Neuronal stem cell (in vitro differentiated cells): ENCODE measurements at places on chromosomes 7 and 10.

- DNase-seq = no peak
Measured at GRCh38 chr10:76311752-76312636, 880.6 kb downstream of the LRMDA start.

DNA sequence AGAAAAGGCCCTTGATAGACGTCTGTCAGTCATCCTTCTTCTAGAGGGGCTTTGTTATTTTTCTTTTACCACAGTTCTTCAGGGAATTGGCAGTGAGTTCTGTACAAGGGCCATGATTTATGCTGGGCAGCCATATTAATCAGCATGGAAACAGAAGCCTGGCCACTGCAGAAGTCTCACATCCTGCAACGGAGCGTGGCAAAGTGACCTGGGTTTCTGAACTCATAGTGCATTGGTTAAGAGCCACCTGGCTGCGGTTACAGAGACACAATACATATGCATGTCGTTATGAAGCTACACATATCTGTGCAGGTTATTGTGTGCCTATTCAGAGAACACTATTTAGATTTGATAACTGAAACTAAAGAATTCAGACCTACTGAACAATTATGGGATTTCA, 419.4 kb upstream of the CELF2 start:
- DNase-seq = no peak

DNA sequence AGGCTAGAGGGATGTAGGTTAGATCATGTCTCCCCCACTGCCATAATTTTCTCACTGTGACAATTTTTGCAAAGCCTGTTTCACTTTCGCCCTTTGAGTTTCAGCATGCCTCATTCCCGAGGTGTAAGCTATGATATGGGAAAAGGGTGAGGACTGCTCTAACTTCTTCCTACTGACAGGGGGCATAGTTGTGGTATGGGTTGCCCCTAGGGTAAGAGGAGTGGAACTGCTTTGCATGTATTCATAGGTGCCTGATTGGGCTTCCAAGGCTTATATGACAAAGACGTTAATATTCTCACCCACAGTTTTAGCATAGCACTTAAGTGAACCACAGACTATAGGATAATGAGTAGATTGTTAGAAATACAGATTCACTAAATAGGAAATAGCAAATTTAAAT, 148.7 kb downstream of the BBS9 start:
- no peak for DNase-seq

DNA sequence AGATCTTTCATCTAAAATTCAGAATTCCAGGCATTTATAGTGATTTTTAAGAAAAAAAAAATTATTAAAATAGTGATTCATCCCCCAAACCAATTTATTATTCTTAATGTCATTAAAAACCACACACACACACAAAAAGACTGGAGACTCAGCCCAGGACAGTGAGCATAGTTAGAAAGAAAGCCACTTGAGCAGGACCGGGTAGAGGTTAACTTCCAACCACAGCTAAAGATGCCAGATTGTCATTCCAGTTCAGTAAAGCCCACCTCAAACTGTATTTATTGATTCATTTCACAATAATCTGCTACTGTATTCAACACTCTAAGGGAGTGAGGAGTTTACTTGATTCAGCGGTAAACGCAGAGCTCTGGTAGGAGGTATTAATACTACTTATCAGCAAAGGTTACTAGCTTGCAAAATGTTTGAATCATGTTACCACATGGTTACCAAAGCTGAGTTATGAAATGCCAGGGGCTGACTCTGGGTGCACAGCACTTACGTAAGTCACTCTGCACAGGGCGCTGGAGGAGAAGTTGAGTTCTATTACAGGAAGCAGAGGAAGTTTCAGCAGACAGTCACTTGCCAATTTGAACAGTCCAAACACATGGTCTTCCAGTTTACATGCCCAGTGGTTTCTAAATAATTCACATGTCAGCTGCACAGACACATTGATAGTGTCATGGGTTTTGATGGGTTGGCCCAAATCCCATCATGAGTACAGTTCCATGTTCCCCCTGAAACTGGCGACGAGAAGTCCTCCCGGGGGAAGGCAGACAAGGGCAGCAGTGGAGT, 64.6 kb downstream of the KLF6 start:
- DNase-seq = no peak

- DNase-seq = no peak
Measured at GRCh38 chr7:137328373-137329120, 15.0 kb downstream of the PTN start.

DNA sequence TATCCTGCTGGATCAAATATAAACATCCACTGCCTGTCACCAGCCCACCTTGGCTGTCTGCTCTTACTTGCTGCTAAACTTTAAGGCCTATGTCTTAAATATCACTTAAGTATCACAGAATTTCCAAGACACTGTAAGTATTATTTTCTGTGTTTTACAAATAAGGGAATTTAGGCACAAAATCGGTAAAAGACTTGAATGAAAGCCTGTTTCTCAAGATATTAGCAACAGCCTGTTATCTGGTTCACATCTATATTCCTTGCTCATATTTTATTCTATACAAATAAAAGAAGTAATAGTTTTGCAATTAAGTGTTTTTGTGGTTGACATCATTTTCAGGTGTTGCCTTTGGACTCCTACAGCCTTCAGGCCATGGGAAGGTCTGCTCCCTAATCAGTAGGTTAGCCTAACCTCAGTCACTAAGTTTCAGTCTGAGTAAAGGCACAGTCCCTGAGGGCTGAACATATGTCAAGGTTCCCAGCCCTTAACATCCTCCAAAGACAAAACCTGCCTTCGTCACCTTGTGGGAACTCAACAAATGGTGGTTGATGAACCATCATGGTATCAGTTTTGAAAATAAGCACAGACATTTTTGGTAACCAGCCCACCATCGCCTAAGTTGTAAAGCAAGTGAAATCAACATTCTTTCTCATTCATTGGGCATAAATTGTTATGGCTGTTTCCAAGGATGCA, 127.1 kb downstream of the CREB5 start:
- no peak for DNase-seq

DNA sequence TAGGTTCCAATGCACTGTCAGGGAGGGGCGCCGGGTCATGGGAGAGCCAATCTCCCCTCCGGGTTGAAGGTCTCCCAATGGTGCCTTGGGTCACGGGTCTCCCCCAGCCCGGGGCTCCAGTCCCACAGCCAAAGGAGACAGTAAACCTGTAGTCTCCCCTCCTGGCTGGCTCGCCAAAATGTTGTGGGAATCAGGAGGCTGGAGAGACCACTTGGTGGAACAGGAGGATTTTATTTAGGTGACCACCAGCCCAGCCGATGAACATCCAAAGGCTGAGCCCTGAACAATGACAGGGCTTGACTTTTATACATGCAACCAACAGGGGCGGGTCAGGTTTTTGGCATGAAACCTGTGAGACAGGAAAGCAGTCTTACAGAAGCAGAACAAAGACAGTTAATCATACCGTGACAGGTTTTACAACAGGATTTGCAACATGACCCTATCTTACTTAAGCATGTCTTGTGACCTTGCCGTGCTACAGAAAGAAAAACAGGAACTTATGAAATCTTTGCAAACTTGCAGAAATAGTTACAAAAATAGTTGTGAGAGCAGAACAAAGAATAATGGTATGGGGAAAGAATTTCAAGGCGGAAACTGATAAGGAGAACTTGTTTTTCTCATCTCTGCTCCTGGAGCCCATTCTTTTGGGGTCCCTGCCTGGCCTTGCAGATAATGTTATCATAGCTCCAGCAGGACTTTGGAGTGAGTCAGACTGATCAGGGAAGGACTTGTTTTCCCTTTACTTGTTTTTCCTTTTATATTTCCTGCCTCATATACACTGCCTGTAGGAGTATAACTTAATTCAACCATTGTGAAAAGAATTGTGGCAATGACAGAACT, 7.1 kb downstream of the ERV3-1 start:
- DNase-seq = no peak

DNA sequence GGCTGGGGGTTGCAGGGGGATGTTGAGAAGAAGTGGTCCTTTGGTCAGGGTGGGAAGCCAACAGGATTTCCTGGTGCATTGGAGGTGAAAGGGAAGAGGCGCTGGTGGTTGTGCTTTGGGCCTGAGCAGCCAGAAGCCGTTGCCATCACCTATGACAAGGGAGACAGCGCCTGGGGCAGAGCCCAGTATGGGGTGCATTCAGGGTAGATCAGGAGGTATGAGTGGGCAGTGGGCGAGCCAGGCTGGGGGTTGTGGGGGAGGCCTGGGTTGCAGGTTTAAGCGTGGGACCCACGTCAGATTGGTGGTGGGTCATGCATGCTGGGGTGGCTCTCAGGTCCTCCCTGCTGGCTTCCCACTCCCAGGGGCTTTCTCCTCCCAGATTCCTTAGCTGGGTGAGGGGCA, 6.3 kb upstream of the PILRB start:
- no peak for DNase-seq

GRCh38 chr7:91600112-91600511, 280.4 kb downstream of the MTERF1 start:
- DNase-seq = no peak

DNA sequence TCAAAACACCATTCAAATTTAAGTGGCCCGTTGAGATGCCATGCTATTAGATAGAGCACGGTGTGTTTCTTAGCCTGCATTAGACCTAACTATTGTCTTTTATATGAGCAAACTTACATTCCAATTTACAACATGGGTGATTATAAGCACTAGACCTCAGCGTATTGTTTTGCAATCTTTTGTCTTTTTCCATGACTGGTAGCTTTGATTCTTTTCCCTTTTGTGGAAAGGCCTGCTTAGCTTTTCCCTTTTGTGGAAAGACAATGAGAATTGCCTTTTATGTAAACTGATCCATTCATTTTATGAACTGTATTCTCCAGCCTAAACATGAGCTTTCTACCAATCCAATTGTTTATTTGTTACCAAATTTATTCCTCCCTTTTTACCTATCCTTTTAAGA, 823.1 kb downstream of the CCSER2 start:
- no peak for DNase-seq

GRCh38 chr10:86334488-86335085, 32.0 kb downstream of the GRID1 start:
- DNase-seq = no peak

DNA sequence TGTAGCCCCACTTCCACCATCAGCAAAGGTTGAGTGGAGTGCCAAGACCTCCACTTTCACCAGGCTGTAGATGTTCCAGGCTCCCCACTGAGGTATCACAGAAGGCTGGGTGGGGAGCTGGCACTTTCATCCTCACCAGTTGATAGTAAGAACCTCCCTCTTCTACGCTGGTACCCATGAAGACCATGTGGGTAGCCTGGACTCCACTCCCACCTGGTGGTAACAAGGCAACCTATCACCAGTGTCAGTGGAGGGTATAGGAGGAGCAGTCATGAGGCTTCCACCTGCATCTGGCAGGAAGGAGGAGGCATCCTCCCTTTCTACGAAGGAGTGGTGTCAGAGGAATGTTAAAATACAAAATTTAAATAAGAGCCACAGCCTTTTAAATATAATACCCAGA, 4.4 kb downstream of the SMIM30 start:
- DNase-seq = peak; percentile 5

DNA sequence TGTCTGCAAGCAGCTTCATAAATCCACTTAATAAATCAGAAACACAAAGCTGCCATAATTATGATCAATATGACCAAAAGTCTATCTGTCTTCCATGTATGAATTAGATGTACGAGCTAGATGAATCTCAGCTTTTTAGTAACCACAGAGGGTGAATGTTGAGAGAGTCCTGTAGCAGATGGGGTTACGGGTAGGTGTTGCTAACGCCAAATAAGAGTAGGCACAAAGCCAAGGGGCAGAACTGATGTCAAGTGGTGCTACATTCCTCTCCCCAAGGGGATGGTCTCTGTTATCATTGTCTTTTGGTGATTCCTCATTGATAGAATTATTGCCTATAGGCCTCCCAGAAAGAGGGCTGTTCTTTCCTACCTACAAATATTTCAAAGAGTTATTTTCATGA, 257.8 kb downstream of the PCLO start:
- DNase-seq = no peak

DNA sequence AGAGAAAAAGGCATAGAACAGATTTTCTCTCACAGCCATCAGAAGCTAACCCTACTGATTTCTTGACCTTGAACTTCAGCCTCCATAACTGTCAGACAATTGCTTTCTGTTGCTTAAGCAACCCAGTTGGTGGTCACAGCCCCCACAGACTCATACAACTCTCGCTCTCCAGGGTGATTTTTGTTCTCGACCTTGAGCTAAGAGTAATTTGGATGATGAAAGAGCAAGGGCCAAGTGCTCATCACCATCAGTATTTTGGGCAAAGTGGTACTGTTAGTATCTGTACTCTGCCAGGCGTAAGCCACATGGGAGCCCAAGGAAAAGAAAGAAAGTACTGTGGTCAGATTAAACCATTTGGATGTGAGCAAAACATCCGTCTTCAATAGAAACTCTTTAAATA, 81.9 kb downstream of the AOAH start:
- no peak for DNase-seq

- no peak for DNase-seq
Measured at GRCh38 chr7:749140-749551, 22.1 kb upstream of the PRKAR1B start.

- DNase-seq = no peak
Measured at GRCh38 chr7:38656968-38657367, 25.8 kb upstream of the AMPH start.

DNA sequence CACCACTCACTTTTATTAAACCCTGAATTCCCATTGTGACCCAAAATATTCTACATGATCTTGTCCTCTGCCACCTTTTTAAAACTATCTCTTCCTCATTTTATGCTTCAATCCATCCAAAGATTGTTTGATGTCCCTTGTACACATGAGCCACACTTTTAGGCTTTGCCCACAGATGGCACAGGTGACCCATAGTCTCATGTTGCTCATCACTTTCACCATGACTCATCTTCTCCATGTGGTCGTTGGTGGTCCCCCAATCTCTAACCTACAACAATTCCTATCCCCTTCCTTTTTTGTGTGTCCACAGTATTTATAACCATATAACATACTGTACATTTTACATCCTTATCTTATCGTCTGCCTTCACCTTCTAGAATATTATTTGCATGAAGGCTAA, 271.5 kb upstream of the ZWINT start:
- no peak for DNase-seq

DNA sequence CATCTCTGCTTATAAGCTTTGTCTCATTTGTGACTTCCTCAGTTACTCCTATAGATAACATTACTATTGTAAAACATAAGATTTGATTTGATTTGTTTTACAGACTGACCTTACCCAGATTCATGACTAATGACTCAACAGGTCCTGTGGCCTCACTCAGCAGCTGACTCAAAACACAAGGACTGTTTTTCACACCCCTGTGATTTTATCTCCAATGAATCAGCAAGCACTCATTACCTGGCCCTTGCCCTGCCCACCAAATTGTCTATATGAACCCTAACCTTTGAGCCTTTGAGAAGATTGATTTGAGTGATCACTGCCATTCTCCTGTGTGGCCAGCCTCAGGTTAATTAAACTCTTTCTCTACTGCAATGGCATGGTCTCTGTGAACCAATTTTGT, 1064.6 kb upstream of the LRRTM3 start:
- no peak for DNase-seq
